GM23338 (cell line): ENCODE measurements at places on chromosomes 4 and X. TPM values are rescaled to one million over a fixed set of nuclear protein-coding genes. Genes with fewer than 3 reads are reported as not detected.

DNA sequence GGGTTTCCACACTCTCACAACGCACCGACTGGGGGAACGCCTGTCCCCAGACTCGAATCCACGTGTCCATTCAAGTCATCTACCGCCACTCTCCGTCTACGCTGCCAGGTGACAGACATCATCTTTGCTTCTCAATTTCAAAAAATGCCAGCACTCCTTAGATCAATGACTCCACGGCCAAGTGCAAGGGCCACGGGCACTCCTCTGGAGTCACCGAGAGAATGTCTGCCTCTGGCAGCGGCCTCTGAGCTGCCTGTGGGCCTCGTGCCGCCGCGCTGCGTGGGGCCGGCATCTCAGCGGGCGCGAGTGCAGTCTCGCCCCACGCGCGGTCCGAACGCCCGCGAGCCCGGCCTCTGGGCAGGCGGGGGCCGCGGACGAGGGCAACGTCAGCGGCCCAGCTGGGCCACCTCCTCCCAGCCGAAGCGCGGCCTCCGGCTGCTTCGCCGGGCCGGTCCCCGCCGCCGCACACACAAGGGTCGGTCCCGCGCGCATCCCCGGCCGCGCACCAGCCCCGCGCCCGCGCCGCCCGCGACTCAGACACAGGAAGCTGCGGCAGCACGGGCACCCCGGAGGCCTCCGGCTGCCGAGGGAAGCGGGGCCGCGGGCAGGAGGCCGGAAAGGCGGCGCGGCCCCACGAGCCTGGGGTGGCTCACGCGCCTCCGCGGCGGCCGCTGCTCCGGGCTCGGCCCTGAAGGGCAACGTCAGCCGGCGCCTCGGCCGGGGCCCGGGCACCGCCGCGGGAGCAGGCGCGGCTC is 450 bp downstream of the ACSL1 start:
- H3K4me1 ChIP-seq, result peaks cover 3% of the 10 kb centered on the region; the same call in 1 of the 2 replicates
- peak overlapping the region; percentile 71 for H3K4me3 ChIP-seq
- DNase-seq, result peak; percentile 54
- no peaks in the 10 kb centered on the region for H3K36me3 ChIP-seq
- H3K27ac ChIP-seq, result no peak overlapping the region
- H3K27me3 ChIP-seq, result peaks cover 55% of the 10 kb centered on the region

DNA sequence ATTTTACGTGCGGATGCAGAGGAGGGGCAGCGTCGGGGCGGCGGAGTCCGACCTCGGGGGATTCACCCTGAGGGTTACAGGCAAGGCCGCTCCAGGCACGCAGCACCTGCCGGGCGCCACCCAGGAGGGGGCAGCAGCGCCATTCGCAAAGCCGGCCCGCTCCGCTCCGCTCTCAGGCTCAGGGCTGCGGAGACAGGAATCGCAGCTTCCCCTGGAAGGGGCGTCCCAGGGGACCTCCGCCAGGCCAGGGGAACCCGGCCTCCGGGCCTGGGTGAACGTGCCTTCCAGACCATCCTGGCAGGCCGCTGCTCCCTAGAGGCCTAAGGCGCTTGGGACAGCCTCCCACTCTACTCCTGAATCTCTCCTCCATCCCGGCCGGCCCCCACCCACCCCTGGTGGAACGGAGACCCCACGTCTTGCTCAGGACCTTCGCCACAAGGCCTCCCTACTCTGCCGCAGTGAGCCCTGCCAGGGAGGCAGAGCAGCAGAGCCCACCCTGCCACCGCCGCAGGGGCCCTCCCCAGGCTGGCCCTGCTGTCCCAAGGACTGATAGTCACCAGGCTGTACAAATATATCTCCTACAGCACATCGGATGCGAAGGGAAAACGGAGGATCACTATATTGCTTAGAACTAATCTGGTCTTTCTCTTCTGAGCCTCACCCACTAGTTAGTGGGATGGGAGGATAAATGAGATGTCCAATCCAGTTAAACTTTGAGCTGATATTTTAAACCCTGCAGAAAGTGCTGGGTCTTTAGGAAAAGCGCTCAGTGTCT is 115.0 kb downstream of the SMIM20 start:
- H3K27ac ChIP-seq, result peak overlapping the region; percentile 99
- H3K27me3 ChIP-seq, result no peaks in the 10 kb centered on the region
- H3K4me1 ChIP-seq, result peaks cover 24% of the 10 kb centered on the region

The HNRNPH2 gene
- 68.9 and 80.1 TPM in 2 replicates for polyA plus RNA-seq

The SOWAHD gene
- 2.4 and 3.8 TPM in 2 replicates for polyA plus RNA-seq

DNA sequence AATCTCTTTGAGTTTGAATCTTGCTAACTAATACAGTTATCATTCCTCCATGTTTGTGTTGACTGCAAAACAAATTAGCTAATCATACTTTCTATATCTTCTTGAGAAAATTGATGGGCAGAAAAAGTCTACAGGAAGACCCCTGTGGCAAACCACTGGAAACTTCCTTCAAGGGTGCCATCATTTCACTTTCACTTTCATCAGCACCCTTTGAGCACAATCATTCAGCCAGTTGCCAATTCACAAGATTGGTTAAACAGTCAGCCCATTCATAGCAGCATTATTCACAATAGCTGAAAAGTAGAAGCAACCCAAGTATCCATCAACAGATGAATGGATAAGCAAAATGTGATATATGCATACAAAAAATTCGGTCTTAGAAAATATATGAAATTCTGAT is 101.5 kb downstream of the CCDC160 start:
- no peak overlapping the region for H3K27ac ChIP-seq
- no peak for DNase-seq
- H3K4me3 ChIP-seq, result no peak overlapping the region
- H3K4me1 ChIP-seq, result no peaks in the 10 kb centered on the region

The FAM133A gene
- 1.2 and 1.3 TPM in 2 replicates for polyA plus RNA-seq

GRCh38 chr4:48813964-48814363 is 16.9 kb upstream of the OCIAD1 start:
- H3K27me3 ChIP-seq, result no peaks in the 10 kb centered on the region
- H3K27ac ChIP-seq, result no peak overlapping the region
- peaks cover 5% of the 10 kb centered on the region; the same call in 1 of the 2 replicates for H3K4me1 ChIP-seq
- H3K36me3 ChIP-seq, result no peaks in the 10 kb centered on the region
- DNase-seq, result no peak
- no peak overlapping the region for H3K4me3 ChIP-seq

DNA sequence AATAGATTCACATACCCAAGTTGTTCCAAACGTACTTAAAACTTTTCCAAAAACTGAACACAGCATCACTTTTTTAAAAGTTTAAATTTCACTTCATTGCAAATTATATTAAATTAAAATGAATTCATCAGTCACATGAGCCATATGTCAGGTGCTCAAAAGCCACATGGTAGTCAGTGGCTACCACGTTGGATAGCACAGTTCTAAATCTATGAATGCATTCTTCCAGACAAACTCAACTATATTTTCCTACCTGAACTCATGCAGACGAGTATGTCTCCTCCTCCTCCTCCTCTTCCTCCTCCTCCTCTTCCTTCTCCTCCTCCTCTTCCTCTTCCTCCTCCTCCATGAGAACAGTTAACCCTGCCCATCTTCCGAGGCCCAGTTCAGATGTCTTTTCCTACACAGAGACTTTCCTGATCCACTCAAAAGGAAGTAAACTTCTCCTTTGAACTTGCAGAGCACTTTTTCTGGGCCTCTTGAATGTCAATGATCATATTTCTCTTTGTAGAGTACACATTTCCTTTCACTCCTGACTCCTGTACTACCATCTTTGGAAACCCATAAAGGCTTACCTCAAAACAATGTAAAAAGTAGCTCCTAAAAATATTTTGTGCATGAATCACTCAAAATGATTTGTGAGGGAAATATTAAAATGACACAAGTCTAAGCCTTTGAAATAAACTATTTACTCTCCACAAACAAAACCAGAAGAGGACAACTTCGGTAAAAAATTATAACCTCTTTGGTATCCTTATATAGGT is 172.6 kb downstream of the AMELX start:
- no peak overlapping the region for H3K27ac ChIP-seq
- no peaks in the 10 kb centered on the region for H3K4me1 ChIP-seq
- no peak overlapping the region for H3K4me3 ChIP-seq
- DNase-seq, result no peak

The SPATA4 gene
- polyA plus RNA-seq, result not detected in 2 replicates

The ANK2 gene
- 7.3 and 7.7 TPM in 2 replicates for polyA plus RNA-seq
